Prostate gland (tissue), 2 donors: ENCODE measurements at places on chromosomes 12 and 14.

GRCh38 chr12:118219772-118220171 is 83.8 kb downstream of the PEBP1 start:
- DNase-seq, result no peak

GRCh38 chr12:93592641-93593406 is 20.3 kb downstream of the SOCS2 start:
- DNase-seq, result no peak

DNA sequence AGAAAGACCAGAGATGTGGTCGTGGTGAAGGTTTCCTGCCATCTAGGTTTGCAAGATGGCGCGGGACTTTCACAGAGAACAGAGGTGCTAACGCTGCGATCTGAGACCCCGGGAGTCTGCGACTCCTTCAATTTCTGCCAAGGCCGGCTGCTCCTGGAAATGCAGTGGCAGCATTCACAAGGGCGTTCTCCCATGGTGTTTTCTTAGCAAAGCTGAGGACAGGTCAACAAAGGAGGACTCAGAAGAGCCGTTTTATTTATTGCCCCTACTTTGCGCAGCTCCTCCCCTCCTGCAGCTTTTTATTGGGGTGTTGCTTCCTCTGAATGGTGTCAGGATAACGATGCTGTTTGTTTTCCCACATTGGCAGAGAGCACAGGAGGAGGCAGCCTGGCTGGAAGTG is 86.3 kb downstream of the TMEM132C start:
- DNase-seq, result no peak

DNA sequence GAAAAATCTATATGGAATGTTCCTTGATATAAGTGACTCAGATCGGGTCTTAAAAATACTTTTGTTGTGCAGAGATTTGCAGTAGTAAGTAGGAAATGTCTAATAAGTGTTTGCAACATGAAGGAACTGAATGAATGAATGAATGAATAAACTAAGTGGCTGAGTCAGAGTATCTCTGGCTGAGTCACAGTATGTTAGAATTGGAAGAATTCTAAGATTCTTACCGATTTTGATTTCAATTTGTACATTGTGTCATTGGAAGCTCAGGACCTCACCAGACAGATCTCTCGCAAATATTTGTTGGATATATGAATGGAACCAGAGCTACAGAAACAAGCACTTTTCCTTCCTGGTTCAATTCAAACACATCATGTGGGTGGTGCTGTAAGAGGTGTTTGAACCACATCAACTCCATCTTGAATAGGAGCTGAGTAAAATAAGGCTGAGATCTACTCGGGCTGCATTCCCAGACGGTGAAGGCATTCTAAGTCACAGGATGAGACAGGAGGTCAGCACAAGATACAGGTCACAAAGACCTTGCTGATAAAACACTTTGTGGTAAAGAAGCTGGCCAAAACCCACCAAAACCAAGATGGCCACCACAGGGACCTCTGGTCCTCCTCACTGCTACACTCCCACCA is 123.9 kb upstream of the FOXN3 start:
- DNase-seq, result no peak

DNA sequence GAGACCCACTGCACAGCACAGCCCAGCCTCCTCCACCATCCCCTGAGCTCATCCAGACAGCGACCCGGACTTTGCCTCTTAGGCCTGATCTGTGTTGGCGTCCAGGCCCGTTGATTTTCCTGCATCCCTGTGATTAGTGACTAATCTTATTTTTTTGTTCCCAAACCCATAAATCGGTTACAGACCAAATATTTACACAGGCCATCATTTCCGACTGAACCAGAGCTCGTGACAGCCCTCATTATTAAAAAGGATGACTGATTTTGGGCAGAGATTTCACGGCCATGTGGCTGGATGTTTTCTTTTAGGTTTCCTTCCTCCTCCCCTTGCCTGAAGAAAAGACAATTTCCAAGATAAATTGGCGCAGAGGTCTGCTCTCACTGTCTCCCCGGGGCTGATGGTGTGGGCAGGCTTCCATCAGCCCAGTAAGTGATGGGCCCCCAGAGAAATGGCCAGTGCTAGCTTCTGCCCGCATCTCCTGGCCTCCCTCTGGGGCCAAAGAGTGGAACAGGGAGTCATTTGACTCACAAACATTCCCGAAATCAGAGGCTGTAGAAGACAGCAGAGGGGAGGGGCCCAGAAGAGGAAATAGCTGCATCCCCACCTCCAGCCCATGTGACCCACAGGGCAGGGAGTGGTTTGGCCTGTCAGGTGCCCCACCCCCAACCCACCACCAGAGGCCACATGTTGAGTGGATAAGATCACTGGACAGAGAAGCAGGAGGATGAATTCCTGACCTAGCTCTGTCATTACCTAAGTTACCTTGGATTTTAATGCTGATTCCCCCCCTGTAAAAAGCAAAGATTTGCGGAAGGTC is 283.5 kb downstream of the KSR2 start:
- peak; percentile 79 for DNase-seq

DNA sequence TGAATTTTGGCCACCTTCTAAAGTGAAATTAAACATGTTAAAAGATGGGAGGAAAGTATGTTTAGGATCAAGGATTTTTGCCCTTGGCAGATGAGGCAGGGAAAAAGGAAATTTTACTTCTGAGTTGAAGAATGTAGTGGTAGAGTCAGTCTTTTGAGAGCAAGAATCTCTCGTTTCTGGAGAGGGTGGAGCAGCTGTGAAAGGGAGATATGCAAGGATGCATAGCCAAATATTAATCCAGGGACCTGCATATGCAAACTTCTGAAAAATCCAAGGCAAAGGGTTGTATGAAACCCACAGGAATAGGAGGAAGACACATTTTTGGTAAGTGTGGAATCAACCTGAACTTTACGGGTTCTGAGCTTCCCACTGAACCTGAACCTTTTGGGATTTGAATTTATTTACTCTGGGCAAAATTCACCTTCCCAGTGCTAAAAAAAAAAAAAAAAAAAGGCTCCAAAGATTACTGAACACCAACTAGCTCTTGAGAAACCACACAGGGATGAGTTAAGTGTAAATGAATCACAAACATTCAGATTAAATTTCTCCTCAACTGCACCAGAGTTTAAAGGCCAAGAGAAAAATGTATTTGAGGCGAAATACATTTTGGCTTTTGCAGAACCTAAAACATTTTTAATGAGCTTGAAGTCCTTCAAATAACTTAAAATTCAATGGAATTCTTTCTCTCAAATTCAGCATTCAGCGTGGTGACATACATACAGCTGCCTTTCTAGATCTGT is 187.1 kb upstream of the CDKN3 start:
- DNase-seq, result no peak

GRCh38 chr14:49959822-49960408 is 67.0 kb downstream of the ARF6 start:
- no peak for DNase-seq

- no peak for DNase-seq
Measured at GRCh38 chr12:132125736-132126135, 18.4 kb downstream of the DDX51 start.

- no peak for DNase-seq
Measured at GRCh38 chr12:110102255-110102654, 21.9 kb upstream of the IFT81 start.

DNA sequence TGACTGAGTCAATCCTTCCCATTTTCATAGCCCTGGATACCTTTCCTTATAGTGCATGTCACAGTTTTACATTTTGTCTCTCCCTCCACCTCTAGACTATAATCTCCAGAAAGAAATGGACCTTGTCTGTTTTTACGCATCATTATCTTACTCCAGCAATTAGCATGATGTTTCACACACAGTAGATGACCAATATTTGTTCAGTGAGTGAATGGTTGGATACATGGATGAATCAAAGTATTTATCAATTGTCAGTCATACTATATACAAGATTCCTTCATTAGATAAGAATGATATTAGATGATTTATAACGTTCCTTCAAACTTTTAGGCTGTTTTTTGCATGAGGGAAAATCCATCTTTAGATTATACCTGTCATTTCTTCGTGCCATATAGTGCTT is 61.1 kb downstream of the PTHLH start:
- DNase-seq, result no peak

DNA sequence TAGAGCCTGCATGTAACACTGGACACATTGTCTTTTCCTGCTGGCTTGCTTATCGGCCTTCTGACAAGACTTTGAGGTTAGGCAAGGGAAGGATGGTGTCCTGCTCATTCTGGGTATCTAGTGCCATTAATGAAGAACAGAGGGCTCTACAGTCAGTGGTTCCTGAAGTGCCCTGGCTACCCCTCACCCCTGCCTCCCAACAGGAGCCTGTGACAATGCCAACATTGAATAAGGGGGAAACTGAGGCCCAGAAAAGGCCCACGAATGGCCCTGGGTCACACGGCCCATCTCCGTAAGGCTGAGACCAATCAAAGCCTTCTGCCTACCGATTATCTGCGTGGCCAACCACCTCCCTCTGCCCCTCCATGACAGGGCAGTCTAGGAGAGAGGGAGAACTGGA is 2.1 kb downstream of the IFI27L2 start:
- no peak for DNase-seq

DNA sequence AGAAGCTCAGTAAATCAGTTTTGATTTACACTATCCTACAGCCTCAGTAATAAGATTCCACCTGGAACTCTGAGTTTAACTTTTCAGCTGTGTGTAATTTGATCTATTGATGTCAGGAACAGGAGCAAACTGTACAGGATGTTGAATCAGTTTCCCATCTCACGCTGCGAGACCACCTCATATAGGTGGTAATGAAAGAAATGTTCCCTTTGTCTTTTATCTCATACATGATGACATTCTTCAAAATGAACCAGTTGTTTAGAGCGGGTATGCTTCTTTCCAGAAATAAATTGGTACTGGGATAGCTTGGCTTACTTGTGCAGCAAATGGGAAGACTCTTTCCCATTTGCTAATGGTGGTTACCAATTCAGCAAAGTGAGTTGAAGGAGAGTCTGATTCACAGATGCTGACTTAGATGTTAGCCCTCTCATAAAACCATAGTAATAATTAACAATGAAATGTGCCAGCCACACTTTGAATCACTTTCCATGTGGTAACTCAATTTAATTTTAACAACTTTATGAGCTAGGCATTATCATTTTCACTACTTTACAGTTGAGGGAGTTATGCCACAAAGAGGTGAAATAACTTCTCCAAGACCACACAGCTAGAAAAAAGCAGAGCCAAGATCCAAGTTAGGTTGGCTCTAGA is 251.5 kb downstream of the PAWR start:
- no peak for DNase-seq
